ENCODE measurements at places on chromosomes 2 and 18.

GRCh38 chr2:88667219-88667618, 24.3 kb upstream of the RPIA start:
- DNase-seq: no peak

DNA sequence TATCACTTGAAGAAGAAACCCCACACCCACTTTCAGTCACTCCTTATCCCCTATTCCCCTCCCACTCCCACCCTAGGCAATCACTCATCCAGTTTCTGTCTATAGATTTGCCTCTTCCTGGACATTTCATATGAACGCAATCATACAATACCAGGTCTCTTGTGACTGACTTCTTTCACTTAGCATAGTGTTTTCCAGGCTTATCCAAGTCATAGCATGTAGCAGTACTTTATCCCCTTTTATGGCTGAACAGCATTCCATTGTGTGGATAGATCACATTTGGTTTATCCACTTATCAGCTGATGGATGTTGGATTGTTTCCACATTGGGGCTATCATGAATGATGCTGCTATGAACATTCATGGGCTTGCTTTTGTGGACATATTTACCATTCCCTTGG, 6.6 kb downstream of the CFAP221 start:
- DNase-seq: no peak

DNA sequence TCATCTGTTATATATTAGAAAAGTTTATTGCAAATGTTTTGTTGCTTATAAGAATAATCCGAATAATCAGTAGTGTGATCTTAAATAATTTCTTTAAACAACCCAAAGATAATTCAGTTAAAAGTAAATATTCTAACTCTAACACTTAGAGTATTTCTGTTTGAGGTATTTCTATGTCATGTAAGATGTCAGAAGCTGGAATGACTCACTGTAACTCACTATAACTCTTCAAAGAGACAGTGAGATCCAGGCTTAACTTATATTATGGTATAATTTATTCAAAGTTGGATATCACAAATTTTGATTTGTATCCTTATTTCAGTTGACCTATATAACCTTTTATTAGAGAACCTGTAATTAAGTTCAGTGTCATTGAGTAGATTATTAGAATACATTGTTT, 6.9 kb downstream of the MBD5 start:
- DNase-seq: no peak

DNA sequence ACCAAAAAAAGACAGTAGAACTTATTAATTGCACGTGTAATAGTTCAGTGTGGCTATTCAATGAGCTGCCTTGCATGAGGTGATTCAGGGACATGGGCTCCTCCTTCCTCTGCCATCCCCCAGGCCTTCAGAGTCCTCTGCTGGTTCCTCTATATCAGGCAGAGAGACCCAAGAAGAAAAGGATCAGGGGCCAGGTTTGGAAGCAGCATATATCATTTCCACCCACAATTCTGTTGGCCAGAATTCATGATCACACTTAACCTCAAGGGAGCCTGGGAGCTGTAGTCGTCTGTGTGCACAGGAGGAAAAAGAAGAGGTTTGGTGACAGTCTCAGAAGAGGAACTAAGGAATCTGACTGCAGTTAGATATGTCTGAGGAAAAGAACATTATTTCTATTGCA, 114.0 kb upstream of the GLS start:
- no peak for DNase-seq

GRCh38 chr2:174174741-174175140, 73.6 kb downstream of the OLA1 start:
- DNase-seq: no peak

- DNase-seq: no peak
Measured at GRCh38 chr2:29228947-29229346, 113.7 kb downstream of the CLIP4 start.

DNA sequence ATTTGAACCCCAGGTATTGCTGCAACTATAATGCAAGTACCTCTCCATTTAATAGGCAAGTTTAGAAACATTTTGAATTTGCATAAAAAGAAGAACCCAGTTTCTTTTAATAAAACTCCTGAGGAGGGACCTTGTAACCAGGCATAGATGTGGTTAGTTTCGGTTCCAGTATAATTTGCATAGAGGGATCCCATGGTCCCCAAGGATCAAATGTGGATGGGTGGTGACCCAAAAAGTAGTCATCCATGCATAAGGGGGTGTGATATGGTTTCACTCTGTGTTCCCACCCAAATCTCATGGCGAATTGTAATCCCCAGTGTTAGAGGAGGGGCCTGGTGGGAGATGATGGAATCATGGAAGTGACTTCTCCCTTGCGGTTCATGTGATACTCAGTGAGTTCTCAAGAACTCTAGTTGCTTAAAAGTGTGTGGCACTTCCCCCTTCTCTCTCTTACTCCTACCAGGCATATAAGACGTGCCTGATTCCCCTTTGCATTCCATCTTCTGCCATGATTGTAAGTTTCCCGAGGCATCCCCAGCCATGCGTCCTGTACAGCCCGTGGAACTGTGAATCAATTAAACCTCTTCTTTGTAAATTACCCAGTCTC, 40.2 kb upstream of the SKA1 start:
- no peak for DNase-seq

- no peak for DNase-seq
Measured at GRCh38 chr2:161355106-161355505, 46.9 kb downstream of the PSMD14 start.

DNA sequence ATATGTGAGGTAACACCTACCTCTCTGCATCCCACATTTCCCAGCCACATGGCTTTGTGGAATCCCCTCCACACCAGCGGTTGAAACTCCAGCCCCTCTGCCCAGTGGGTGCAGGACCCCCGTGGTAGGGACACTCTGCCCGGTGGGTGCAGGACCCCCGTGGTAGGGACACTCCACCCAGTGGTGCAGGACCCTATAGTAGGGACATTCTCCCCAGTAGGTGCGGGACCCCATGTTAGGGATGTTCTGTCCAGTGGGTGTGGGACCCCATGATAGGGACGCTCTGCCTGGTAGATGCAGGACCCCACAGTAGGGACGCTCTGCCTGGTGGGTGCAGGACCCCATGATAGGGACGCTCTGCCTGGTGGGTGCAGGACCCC, 11.5 kb downstream of the COPS9 start:
- DNase-seq: no peak

GRCh38 chr2:67041051-67041450, 356.1 kb upstream of the ETAA1 start:
- DNase-seq: no peak

DNA sequence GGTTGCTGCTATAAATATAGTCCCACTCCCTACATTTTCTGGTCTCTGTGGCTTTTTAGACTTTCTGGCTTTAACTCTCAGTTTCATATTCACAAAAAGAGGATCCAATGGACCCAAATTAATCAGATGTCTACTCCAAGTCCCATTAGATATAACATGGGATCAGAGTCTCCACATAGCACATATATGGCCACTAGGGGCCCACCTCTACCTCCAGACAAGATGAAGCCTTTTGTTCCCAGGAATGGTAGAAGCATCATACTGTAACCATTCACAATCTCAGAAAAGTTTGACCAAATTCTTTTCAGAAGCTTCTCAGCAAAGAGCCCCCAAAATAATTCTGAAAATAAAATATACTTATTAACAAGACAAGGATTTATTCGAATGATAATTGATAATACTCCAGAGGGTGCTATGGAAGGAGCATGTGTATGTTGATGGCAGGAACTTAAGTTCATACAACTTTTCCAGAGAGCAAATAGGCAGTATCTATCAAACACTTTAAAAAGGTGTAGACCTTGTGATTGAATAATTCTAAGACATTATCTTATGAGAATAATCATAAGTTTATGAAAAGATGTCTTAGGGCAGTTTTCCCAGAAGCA, 382.3 kb upstream of the CRIM1 start:
- DNase-seq: no peak

- DNase-seq: no peak
Measured at GRCh38 chr18:61290616-61291015, 42.6 kb upstream of the CDH20 start.

DNA sequence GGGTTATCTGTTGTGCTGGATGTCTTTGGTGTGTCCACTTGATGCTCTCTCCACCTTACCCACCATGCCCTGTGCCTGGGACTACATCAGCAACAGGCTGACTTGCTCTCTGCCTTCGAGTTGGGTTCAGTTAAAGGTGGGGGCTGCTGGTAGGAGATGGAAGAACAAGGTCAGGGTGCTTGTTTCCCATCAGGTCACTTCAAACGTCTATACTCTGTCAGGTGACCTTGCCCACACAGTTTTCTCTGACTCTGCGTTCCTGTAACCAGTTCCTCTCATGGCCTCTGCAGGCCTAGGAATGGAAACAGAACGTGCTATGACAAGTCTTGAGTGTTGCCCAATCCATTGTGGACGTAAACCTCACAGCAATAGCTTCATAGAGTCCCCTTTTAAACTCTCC, 38.4 kb upstream of the PAPOLG start:
- no peak for DNase-seq

GRCh38 chr2:55224761-55225261, 7.3 kb downstream of the CLHC1 start:
- DNase-seq: no peak

DNA sequence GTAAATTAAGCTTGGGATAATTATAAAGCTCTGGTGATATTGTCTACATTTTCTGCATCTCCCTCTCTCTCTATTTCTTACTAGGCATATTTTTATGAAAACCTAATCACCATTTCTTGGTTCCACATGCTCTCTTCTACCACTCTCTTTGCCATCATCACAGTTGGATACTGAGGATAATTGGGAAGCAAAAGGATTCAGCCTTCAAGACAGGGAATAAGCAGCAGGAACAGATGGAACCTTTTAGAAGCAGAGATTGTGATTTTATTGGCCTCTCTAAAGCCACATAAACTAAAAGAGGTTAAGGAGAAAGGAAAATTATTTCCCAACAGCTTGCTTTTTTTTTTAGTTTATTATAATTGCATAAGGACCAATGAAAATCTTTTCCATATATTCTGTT, 226.3 kb upstream of the SPHKAP start:
- no peak for DNase-seq

DNA sequence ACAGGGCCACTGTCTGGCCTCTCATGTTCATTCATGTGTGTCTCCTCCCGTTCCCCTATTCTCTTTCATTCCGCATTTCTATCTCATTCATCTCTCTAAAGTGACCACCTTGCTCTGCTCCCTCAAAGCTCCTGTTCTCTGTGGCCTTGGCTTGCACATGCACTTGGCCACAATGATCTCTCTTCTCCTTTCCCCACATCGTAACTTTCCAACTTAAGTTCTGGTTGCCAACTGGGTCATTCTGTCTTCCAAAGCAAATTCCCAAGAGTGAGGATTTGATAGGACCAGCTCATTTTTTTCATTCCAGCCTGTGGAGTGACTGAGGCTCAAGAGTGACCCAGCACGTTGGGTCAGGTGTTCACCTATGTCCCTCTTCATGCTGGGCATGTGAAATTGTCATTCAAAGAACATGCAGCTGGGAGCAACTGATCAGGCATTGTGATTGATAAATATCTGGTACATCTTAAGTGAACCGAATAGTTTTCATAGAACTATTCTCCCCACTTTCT, 14.3 kb upstream of the ITGA6 start:
- DNase-seq: no peak

GRCh38 chr2:241703032-241703604, 1.3 kb downstream of the ING5 start:
- no peak for DNase-seq

DNA sequence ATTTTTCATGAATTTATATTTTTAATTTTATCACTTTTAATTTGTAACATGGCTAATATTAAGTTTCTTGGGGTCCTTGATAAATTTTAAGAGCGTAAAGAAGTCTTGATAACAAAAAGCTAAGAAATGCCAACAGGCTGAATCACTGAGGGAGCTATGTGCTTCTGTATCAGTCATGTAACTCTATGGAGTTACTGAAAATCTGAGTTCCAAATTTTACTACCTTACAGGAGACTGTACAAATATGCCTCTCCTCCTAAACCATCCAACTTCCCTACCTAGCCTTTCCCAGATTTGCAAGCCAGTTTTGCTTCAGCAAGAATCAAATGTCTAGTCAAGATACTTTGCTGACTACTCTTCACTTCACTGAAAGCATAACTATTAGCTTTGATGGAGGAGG, 35.7 kb downstream of the FEZ2 start:
- DNase-seq: no peak

DNA sequence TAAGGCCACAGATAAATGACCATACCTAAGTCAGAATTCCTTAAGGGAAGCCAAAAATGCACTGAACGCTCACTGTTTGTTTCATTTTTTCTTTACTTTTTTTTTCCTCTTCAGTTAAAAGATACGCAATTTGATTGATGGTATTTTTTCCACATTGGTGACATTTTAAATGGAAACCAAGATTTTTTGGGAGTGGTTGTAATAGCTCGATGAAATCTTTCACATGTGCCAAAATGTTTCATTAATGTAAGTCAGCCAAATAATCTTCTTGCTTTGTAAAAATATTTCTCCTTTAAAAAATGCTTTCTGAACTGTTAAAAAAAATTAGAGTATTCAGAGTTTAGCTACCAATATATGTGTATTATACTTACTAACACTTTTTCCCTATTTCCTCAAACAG, 339.8 kb downstream of the ZEB2 start:
- no peak for DNase-seq

DNA sequence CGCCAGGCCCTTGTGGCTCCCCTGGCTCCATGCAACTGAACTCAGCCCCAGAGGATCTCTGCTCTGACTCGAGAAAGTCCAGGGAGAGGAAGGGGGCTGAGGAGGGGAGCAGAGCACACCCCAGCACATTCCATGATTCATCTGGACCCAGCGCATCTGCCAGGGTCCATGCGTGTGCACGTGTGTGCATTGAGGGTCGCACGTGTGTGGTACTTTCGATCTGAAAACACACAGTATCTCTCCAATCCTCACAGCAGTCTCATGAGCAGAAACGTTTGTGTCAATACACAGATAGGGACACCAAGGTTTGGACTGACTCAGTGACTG, 146.4 kb upstream of the ID2 start:
- no peak for DNase-seq

Data from stimulated activated CD8-positive, alpha-beta memory T cell treated with anti-CD3 and anti-CD28 coated beads, Interleukin-7, amount 100 ng/mL, for 1 hour (primary cell).